Activated CD4-positive, alpha-beta T cell treated with anti-CD3 and anti-CD28 coated beads, Interleukin-2, amount 50 U/mL, for 1 hour (primary cell): ENCODE measurements at places on chromosomes 7 and 10.

- peak; percentile 82 for DNase-seq
Measured at GRCh38 chr10:74150204-74150989, at the start of gene AP3M1. Gene AP3M1 (minus strand): TSS chr10:74150828. CDS start chr10:74138379, 12,449 bp downstream.

GRCh38 chr7:140568021-140568813 lies 72.4 kb downstream of the DENND2A start:
- no peak for DNase-seq

DNA sequence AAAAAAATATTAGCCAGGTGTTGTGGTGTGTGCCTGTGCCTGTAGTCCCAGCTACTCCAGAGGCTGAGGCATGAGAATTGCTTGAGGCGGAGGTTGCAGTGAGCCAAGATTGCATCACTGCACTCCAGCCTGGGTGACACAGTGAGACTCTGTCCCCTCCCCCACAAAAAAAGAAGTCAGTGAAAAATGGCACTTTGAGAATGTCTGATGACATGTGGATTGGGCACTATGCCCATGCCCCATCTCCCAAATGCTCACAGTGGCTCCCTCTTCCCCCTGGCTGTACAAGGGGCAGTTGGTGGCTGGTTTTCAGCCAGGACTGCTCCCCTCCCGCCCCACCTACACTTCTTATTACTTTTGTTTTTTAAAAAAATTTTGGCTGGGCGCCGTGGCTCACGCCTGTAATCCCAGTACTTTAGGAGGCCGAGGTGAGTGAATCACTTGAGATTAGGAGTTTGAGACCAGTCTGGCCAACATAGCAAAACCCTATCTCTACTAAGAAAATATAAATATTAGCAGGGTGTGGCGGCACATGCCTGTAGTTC lies 26.1 kb downstream of the IL15RA start:
- no peak for DNase-seq

DNA sequence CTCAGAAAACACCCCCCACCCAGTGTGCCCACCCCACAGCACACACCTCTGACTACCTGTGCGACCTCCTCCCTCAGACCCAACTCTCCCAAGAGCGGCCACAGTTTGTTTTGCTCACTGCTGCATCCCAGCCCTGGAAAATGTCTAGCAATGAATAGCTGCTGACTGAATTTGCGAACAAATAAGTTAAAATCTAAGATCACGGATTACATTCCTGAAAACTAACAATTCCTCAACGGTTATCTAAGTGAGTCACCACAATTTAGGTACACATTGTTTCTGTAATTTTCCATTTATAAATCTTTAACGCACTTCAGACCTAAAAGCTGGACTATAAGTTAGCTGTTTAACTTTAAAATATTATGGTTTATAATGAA lies 235.2 kb downstream of the ZMYND11 start:
- no peak for DNase-seq
